T-cell (primary cell): ENCODE measurements at places on chromosomes 1 and 21. TPM values are rescaled to one million over a fixed set of nuclear protein-coding genes. Genes with fewer than 3 reads are reported as not detected.

Gene NPHS2
- not detected for total RNA-seq

Gene CXADR
- 0.35 TPM for total RNA-seq

Gene CHML
- total RNA-seq = 6.5 TPM

Gene ESRRG
- 0.13 TPM for total RNA-seq

Gene NMNAT2
- total RNA-seq = not detected

Gene LCK
- 441 TPM for total RNA-seq

Gene LIN28A
- total RNA-seq = 1.1 TPM

Gene FLAD1
- total RNA-seq = 57.6 TPM

Gene LCE1E
- not detected for total RNA-seq

Gene COL8A2
- total RNA-seq = 0.08 TPM

Gene MANEAL
- 4.4 TPM for total RNA-seq

Gene OPTC
- total RNA-seq = not detected

Gene KCNE2
- total RNA-seq = not detected

Gene JAM2
- total RNA-seq = not detected

Gene CNR2
- 2.1 TPM for total RNA-seq

Gene TMEM167B
- total RNA-seq = 36.7 TPM
